Activated naive CD4-positive, alpha-beta T cell treated with anti-CD3 and anti-CD28 coated beads for 36 hours (primary cell): ENCODE measurements at places on chromosomes 7 and 10.
A peak's percentile ranks its signal among the peaks of the same experiment; 100 is the strongest.

- no peak for DNase-seq
These were observed 23.4 kb downstream of the CFAP43 start for GRCh38 chr10:104208730-104209129.

DNA sequence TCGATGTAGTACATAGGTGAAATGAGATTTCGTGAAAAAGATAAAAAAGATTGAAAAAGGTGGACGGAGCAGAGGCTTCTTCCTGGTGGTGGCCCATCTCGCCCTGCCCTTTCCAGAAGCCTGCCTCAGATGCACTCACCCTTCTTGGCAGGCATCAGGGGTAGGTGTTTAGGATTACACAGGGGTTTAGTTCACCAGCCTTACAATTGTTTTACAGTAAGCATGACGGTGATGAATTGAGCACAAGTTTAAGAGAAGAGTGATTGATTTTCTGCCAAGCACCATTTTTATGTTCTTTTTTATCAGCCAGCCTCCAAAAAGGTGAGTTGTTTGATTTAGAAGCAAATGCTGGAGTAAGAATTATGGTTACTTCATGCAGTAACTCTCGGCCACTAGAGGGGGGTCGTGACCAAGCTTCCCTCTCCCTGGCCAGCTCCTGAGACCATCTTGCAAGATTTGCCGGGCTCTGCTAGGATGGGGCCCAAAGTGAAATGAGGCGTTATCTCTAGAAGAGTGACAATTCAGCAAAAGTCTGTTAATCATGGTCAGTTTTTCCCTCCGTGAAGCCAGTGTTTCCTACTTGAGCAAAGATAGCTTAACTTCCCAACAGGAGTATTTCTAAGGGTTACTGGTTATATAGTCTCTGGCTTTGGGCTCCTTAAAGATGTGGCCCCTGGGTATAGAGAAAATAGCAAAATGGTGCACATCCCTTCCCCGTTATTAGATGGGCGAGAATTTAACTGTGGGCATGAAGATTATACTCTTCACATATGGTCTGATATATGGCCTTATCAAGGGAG, 228.8 kb downstream of the BMPER start:
- DNase-seq: peak; percentile 39

DNA sequence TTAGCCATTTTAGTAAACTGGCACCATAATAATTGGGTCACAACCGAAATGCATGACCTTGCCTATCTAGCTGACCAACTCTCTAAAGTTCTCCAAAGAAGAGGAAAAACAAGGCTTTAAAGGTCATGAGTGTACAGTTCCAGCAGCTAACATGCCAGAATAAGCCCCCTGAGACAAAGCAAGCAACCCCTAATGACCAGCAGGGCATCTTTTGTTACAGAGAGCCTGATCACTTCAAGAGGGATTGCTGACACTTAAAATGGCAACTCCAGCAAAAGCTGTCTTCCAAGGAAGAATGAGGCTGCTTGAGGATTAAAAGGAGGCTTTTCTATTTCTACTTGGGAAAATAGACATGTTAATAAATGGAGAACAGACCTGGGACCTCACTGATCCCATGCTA, 213.6 kb downstream of the CDC14C start:
- no peak for DNase-seq

DNA sequence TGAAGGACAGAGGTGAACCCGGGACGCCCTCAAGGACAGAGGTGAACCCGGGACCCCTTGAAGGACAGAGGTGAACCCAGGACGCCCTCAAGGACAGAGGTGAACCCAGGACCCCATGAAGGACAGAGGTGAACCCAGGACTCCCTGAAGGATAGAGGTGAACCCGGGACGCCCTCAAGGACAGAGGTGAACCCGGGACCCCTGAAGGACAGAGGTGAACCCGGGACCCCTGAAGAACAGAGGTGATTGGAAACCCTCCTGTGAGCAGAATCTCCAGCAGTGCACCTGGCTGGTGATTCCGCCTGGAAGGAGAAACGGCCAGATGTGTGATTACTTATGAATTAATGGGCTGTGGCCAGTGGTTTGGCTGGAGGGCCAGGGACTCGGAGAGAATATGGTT, 272.3 kb downstream of the PTPRN2 start:
- no peak for DNase-seq

DNA sequence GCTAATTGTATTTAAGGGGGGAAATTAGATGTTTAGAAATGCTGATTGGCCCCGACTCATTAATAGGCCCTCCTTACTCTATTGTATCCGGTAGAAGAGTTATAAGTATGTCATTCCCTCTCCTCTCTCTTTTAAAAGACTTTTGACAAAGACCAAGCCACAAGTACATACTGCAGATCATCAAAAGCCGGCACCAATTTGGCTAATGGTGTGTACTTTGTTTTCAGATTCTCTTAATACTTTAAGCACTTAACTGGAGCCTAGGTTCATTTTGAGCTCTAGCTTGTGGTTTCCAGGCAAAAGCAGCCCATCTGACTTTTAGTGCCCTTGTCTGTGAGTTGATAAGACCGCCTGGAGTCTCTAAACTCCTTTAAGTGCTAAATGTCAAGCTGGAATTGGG, 210.0 kb upstream of the LYZL1 start:
- no peak for DNase-seq

GRCh38 chr7:63521-64021, 128.8 kb upstream of the FAM20C start:
- no peak for DNase-seq

- no peak for DNase-seq
These were observed 687.3 kb downstream of the KCNMA1 start for GRCh38 chr10:76950354-76950753.

GRCh38 chr7:27248911-27249723, 6.5 kb downstream of the EVX1 start:
- DNase-seq: no peak

DNA sequence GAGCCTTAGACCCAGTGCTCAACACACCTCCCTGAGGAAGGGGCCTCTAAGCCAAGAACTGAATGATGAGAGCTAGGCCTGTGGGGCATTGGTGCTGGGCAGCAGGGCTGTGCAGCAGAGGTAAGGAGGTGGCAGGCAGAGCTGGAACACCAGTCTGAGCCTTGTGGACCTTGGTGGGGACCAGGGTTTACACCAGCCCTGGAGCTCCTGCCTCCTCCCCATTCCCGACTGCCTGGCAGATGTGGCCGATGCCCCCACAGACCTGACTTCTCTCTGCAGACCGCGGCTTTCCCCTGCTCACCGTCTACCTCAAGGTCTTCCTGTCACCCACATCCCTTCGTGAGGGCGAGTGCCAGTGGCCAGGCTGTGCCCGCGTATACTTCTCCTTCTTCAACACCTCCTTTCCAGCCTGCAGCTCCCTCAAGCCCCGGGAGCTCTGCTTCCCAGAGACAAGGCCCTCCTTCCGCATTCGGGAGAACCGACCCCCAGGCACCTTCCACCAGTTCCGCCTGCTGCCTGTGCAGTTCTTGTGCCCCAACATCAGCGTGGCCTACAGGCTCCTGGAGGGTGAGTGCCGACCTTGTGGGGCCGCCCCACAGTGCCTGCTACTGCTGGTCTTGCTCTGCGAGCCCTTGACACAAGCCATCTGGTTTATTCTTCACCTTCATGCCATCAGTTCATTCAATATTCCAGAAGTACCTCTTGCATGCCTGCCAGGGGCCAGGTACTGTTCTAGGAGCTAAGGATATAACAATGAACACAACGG, 25.4 kb downstream of the RET start:
- DNase-seq: no peak

DNA sequence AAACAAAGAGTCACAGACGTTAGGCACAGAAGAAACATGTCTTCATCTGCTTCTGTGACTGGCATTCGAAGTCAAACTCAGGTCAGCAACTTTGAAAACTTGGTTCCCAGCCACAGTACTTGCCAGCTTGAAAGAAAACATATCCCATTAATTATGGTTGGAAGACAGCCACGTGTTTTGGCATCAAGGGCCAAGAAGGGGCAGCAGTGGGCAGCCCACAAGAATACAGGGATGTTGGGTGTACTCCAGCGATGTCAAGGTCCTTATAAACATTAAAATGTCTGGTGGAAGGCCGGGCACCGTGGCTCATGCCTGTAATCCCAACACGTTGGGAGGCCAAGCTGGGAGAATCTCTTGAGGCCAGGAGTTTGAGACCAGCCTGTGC, 29.5 kb downstream of the JCAD start:
- no peak for DNase-seq

DNA sequence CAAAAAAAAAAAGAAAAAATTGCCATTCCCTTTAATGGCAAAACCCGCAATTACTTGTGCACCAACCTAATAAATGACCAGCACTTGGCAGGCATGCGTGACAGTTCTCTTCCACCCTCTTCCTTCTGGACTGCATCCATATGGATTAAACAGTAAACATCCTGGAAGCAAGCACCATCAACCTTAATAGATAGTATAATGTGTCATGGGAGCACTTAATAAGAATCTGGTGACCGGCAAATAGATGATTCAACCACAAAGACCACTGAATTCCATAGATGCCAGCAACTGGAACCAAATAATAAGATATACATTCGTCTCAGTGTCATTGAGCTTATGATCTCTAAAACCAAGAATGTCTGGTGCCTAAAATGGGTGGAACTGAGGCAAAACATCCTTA, 610.2 kb downstream of the CALN1 start:
- no peak for DNase-seq

DNA sequence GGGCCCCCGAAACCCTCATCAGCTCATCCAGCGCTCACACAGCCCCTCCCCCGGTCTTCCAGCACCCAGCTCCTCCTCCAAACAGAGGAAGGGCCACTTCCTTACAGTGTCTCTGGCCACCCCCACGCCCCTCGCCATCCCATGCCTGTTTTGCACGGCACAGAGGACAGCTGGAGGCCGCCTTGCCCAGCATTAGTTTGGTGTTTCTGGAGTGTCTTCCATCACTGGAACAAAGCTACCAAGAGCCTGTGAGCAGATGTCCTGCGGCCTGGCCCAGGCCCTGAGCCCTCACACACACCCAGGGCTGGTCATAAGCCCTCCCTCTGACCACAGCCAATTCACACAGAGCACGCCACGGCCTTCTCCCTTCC, 82.3 kb downstream of the MAD1L1 start:
- no peak for DNase-seq

- DNase-seq: no peak
These were observed 21.8 kb upstream of the MMP21 start for GRCh38 chr10:125797424-125797823.

GRCh38 chr7:41098846-41099245, 604.0 kb downstream of the INHBA start:
- DNase-seq: no peak

- peak; percentile 71 for DNase-seq
These were observed 8.0 kb upstream of the GRK5 start for GRCh38 chr10:119199231-119199992.

GRCh38 chr10:76150876-76151288, 719.5 kb downstream of the LRMDA start:
- no peak for DNase-seq

GRCh38 chr7:45682836-45683555, 108.8 kb downstream of the ADCY1 start:
- no peak for DNase-seq

GRCh38 chr10:114102256-114102655, 58.6 kb downstream of the ADRB1 start:
- DNase-seq: no peak

- no peak for DNase-seq
These were observed 52.2 kb downstream of the ASB13 start for GRCh38 chr10:5614155-5614721.

- peak; percentile 60 for DNase-seq
These were observed 266.9 kb downstream of the USP6NL start for GRCh38 chr10:11344550-11344949.

GRCh38 chr7:18390535-18390907, 105.0 kb upstream of the HDAC9 start:
- no peak for DNase-seq

DNA sequence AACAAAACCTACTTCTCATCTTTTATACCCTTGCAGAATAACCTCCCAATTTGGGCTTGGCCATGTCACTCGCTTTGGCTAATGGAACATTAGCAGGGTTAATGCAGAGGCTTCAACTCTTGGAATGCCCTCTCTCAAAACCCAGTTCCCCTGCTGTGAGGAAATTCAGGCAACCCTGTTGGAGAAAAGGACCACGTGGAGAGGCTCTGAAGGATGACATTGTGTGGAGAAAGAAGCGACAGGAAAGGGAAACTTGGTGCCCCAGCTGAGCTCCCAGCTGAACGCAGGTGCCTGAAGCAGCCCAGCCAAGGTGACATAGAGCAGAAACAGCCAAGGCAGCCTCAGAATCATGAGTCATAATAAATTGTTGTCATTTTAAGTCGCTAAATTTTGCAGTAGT, 214.2 kb upstream of the GHITM start:
- no peak for DNase-seq

GRCh38 chr10:101879456-101880231, 36.0 kb upstream of the KCNIP2 start:
- DNase-seq: no peak

- no peak for DNase-seq
These were observed 382.3 kb downstream of the DNAJB6 start for GRCh38 chr7:157719008-157719682.

DNA sequence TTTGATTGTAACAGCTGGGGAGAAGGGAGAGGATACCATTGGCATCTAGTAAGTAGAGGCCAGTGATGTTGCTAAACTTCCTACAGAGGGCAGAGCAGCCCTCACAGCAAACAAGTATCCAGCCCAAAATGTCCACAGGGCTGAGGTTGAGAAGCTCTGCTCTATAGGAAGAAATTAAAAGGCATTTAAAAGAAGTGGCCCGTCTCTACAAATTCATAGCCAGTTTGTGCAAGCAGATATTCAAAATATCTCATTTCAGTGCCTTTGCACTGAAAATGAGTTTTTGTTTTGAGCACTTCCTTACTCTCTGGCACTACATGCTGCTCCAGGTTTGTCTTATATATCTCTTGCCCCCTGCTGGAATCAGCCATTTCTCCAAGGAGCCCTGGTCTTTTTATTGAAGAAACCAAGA, 330.0 kb downstream of the BBS9 start:
- no peak for DNase-seq

GRCh38 chr7:116097365-116098009, 66.9 kb upstream of the TFEC start:
- DNase-seq: no peak

- no peak for DNase-seq
These were observed 35.4 kb downstream of the PSAP start for GRCh38 chr10:71815515-71816130.

DNA sequence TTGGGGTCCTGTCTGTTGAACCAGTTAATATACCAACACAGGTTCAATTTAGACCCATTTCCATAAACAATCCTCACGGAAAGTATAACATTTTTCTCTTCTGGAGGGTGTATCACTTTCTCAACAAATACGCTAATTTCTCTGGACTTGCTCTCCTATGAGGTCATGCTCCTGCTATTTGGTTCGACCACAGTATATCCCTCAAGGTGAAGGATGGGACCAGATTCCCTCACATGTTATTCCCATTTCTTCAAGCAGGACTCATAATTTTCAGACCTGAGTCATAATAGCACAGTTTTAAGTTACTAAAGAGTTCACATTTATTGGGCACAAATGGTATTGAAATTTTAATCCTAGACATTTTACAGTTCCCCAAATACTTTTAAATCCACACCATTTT, 57.2 kb downstream of the ADAM12 start:
- DNase-seq: no peak

- DNase-seq: no peak
These were observed 764.9 kb upstream of the AUTS2 start for GRCh38 chr7:68833422-68833821.

- DNase-seq: no peak
These were observed 201.9 kb downstream of the BMPER start for GRCh38 chr7:34107276-34107675.

- DNase-seq: no peak
These were observed 13.2 kb upstream of the CCDC172 start for GRCh38 chr10:116311016-116311415.
